Activated T-helper 2 cell treated with anti-CD3 and anti-CD28 coated beads, Interferon-gamma antibody, Interleukin-2, Interleukin-4, amounts not matched to agents 10 μg/mL and 5 μg/mL and 100 μg/mL, durations not matched to agents 14 hours and 24 hours and 36 hours (primary cell): ENCODE measurements at places on chromosomes 6 and 20.

GRCh38 chr20:59770851-59771250, 162.6 kb downstream of the SYCP2 start:
- no peak for DNase-seq

DNA sequence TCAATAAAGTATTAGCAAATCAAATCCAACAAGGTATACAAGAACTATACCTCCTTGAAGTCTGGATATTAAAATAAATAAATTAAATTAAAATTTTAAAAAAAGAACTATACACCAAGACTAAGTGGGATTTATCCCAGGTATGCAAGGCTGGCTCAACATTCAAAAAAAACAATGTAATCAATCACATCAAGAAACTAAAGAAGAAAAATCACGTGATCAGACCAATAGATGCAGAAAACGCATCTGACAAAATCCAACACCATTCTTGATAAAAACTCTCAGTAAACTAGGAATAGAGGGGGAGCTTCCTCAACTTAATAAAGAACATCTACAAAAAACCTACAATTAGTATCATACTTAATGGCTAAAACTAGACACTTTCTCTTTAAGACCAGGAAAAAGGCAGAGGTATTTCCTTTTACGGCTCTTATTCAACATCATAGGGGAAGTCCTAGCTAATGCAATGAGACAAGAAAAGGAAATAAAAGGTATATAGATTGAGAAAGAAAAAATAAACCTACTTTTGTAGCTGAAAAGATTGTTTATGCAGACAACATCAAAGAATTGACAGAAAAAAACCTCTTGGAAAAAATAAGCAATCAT, 35.0 kb downstream of the RANBP9 start:
- DNase-seq: no peak

DNA sequence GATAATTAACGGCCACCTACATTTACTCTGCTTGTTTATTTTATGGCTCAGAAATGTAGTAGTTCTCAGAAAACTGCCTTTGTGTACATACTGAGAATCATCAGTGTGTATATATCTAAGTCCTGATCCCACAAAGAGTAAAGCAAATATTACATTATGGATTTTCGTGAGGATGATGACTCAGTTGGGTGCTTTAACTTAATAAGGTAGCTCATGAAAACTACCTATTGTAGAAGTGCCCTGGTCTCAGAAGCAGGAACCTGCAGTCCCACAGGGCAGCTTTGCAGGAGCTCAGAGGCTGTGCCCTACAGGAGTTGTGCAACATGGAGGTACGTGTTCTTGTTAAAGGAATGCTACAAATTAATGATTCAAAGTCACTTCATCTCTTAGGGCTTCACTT, 108.2 kb downstream of the PLG start:
- DNase-seq: no peak

- no peak for DNase-seq
Measured at GRCh38 chr6:67558985-67559384, 1076.1 kb upstream of the ADGRB3 start.

DNA sequence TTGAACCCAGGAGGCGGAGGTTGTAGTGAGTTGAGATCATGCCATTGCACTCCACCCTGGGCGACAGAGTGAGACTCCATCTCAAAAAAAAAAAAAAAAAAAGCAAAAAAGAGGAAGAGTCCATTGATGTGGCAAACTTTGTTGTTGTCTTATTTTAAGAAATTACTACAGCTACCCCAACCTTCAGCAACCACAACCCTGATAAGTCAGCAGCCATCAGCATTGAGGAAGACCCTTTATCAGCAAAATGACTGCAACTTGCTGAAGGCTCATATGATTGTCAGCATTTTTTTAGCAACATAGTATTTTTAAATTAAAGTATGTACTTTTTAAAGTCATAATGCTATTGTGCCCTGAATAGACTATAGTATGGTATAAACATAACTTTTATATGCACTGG, 48.8 kb downstream of the ZFP64 start:
- no peak for DNase-seq

DNA sequence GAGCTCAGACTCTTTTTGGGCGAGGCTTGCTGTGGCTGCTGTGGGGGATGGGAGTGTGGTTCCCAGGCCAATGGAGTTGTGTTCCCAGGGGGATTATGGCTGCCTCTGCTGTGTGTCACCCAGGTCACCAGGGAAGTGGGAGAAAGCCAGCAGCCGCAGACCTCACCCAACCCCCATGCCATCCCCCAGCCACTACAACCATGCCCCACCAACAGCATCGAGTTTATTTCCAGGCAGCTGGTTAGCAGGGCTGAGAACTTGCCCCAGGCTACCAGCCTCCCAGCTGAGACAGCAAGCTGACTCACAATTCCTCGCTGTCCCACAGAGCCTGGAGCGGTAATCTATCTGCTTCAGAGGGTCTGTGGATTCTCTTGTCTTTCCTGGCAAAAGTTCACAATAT, 331.7 kb downstream of the FRK start:
- no peak for DNase-seq

DNA sequence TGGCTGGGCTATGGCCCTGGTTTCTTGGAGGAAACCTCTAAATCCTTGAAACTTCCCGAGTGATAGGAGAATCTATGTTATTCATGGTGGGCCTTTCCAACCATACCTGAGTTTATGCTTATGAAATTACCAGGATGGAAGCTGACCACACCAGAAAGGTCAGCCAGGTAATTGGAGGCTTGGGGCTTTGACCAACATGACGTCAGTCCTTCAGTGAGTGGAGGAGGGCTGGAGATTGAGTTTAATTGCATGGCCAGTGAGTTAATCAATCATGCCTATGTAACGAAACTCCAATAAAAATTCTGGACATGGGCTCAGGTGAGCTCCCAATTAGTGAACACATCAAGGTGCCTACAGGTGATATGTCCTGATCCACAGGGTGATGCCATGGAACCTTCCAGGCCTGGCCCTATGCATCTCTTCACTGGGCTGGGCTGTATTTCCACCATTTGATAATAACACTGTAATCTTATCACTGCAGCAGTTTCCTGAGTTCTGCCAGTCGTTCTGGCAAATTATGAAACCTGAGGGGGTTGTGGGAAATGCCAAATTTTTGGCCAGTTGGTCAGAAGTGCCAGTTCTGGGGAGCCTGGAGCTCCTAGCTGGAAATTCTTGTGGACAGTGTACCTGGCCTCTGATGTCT, 106.5 kb downstream of the CDH26 start:
- no peak for DNase-seq

- no peak for DNase-seq
Measured at GRCh38 chr20:31712564-31713311, 9.9 kb downstream of the BCL2L1 start.

GRCh38 chr20:33148040-33148439, 19.9 kb upstream of the BPIFA2 start:
- no peak for DNase-seq

DNA sequence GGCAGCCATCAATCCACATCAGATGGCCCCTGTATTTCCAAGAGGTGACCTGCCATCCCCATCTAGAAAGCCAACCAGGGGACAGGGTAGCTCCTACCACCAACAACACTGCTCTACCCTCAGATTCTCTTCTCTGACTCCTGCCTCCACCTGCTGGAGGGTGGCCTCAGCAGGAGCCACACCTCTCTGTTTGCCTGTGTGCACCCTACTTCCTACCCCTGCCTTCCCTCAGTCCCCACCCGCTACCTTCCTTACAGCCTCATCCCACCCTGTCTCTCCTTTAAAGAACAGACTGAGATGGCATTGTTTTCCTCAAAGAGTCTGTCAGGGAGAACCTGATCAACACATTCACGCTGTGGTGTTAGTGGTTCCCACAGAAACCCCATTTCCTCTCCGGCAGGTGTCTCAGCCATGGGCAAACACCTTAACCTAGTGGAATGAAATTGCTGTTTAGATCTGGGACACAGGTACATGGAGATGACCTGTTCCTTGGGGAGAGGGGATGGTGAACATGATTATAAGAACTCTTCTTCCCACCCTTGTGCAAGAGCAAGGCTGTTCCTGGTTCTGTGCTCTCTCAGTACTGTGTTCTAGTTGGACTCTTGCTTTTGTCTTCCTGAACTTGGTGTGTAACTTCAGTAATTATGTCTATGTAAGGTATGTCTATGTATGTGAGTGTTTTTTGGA, 1.8 kb downstream of the ENTPD6 start:
- DNase-seq: no peak
